Posterior vena cava (tissue), 2 donors: ENCODE measurements at places on chromosomes 5 and 9. TPM values are rescaled to one million over a fixed set of nuclear protein-coding genes. Genes with fewer than 3 reads are reported as not detected.

The SOHLH1 gene
- not detected for total RNA-seq

The LARP1 gene
- 111 TPM for total RNA-seq

The DEPDC1B gene
- total RNA-seq, result 0.37 TPM

The ANXA2R gene
- total RNA-seq, result 4.7 TPM

The PCDH1 gene
- total RNA-seq, result 30.2 TPM

The GABRA1 gene
- total RNA-seq, result not detected

The WHRN gene
- total RNA-seq, result 2.6 TPM

The ORM2 gene
- not detected for total RNA-seq

The TAS2R1 gene
- total RNA-seq, result not detected

The PCDHGB2 gene
- total RNA-seq, result 4.7 TPM

The FOXD4L5 gene
- 0.14 TPM for total RNA-seq

The PFN3 gene
- total RNA-seq, result not detected

The LAMC3 gene
- total RNA-seq, result 0.29 TPM

The NAIP gene
- total RNA-seq, result 49.5 TPM

The POU5F2 gene
- total RNA-seq, result 2.4 TPM

The ZNF883 gene
- 2.1 TPM for total RNA-seq

The STK32A gene
- 0.95 TPM for total RNA-seq

The TSSK1B gene
- not detected for total RNA-seq

The SPAAR gene
- total RNA-seq, result 4.0 TPM

The HMGCR gene
- total RNA-seq, result 22.9 TPM

The GABRA6 gene
- not detected for total RNA-seq

The ARHGEF39 gene
- total RNA-seq, result 0.29 TPM

The ATP10B gene
- total RNA-seq, result not detected

The DOCK8 gene
- 17.9 TPM for total RNA-seq

The SLC24A2 gene
- not detected for total RNA-seq

The CDKN2B-AS1 gene
- 1.00 TPM for total RNA-seq

The MPDZ gene
- total RNA-seq, result 70.5 TPM

The GCNT4 gene
- total RNA-seq, result 5.5 TPM

The SLC6A7 gene
- 0.14 TPM for total RNA-seq

The FXN gene
- 9.3 TPM for total RNA-seq

The AGXT2 gene
- total RNA-seq, result not detected

The MARCHF3 gene
- total RNA-seq, result 22.8 TPM

The CCNJL gene
- total RNA-seq, result 1.2 TPM

The FGD3 gene
- total RNA-seq, result 6.3 TPM

The EMB gene
- 15.0 TPM for total RNA-seq

The FANCC gene
- 7.3 TPM for total RNA-seq

The PSD2 gene
- 0.14 TPM for total RNA-seq

The CARD6 gene
- total RNA-seq, result 14.9 TPM

The ROR2 gene
- total RNA-seq, result 24.7 TPM

The SLC6A3 gene
- total RNA-seq, result 0.19 TPM

The BTNL3 gene
- total RNA-seq, result not detected

The NXNL2 gene
- 1.00 TPM for total RNA-seq

The N4BP3 gene
- total RNA-seq, result 1.7 TPM

The GRM6 gene
- total RNA-seq, result not detected

The CAMLG gene
- total RNA-seq, result 26.5 TPM

The AQP3 gene
- 8.4 TPM for total RNA-seq

The SPEF2 gene
- total RNA-seq, result 6.1 TPM

The KIF4B gene
- not detected for total RNA-seq

The MELK gene
- 0.88 TPM for total RNA-seq

The CDX1 gene
- total RNA-seq, result 0.28 TPM

The LRRC14B gene
- total RNA-seq, result not detected

The PCDHGA11 gene
- total RNA-seq, result 4.8 TPM
